Right renal pelvis (tissue), 4 donors: ENCODE measurements at places on chromosomes 5 and 9.

- no peak for DNase-seq
Measured at GRCh38 chr9:136629879-136630661, 32.6 kb upstream of the EGFL7 start.

- no peak for DNase-seq
Measured at GRCh38 chr9:36894695-36895310, 139.3 kb downstream of the PAX5 start.

DNA sequence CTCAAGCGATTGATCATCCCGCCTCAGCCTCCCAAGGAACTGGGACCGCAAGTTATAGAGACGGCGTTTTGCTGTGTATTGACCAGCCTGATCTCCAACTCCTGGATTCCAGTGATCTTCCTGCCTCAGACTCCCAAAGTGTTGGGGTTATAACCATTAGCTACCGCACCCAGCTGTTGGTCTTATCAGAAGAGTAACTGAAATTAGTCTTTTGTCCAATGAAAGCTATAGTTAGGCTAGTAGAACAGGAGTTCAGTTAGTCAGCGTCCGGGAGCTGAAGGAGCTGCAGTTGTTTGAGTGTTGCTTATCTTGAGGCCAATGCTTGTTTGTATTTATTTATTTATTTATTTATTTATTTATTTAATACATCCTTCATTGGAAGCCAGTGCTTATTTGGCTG lies 3.2 kb upstream of the MIGA2 start:
- no peak for DNase-seq

GRCh38 chr9:131776036-131776435 lies 36.2 kb upstream of the RAPGEF1 start:
- no peak for DNase-seq

GRCh38 chr9:131530920-131531832 lies at the start of gene UCK1:
UCK1 (minus strand) TSS chr9:131531263; CDS start chr9:131531174, 89 bp downstream.
- DNase-seq = peak; percentile 73

- DNase-seq = no peak
Measured at GRCh38 chr9:132888151-132888550, 9.5 kb downstream of the SPACA9 start.

- DNase-seq = no peak
Measured at GRCh38 chr5:142222225-142222865, 102.5 kb downstream of the SPRY4 start.

DNA sequence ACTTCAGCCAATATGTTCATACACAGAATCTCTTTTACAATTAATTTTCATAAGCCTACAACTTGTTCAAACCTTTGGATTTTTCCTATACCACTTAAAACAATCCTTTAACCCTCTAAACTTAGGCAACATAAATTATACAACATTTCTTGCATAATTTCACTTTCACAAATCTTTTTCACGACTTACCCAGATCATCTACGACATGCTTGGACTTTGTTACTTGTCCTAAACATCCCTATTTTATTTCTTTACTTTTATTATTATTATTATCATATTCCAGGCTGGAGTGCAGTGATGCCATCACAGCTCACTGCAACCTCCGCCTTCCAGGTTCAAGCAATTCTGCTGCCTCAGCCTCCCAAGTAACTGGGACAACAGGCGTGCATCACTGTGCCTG lies 68.0 kb downstream of the CACNA1B start:
- DNase-seq = no peak

DNA sequence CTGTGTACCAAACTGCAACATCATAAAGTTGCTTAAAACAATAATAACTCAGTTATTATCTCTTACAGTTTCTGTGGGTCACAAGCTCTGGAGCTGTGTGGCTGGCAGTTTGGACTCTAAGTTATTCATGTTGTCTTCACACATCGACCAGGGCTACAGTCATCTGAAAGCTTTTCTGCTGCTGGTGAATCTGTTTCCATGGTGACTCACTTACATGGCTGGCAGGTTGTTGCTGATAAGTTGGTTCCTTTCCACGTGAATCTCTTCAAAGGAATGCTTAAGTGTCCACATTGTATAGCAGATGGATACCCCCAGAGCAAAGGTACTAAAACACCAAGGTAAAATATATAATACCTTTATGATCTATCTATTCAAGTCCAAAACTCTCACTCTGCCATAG lies 44.8 kb upstream of the CYLC2 start:
- DNase-seq = no peak

DNA sequence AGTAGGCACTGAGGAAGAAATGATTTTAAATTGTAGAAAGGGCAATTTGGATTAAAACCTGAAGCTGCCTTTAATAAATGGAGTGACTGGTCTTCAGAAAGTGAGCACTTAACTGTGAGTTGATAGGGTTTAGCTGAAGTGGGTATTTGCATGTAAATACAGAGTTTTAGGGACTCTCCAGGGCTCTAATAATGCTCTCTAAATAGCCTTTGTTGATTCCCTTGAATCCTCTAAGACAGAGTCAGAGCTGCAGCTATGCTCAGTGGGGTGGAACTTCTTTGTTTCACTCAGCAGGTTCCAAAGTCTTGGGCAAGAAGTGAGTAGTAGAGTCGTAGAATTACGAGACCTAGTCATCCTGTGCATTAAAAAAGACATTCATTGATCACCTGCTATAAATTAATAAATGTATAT lies 21.4 kb downstream of the GLRA1 start:
- DNase-seq = no peak

- DNase-seq = no peak
Measured at GRCh38 chr5:32419791-32420190, 24.7 kb downstream of the ZFR start.

DNA sequence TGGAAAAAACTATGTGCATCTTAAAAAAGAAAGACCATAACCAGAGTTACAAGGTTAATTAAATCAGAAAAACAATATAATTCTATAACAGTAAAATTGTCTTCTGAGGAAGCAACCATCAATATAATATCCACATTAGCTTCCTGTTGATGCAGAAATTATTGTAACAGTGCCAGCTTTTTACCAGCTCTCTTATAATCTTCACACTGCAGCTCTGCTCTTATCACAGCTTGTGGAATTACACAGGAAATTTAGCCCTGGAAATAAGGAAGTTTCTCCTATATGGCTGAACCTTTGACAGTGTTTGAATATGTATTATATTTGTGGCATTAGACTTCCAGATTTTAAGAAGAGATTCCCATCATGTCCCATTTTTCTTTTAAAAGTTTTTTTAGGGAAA lies 49.1 kb upstream of the TEK start:
- DNase-seq = no peak

GRCh38 chr5:151058891-151059489 lies 21.8 kb downstream of the TNIP1 start:
- DNase-seq = no peak

DNA sequence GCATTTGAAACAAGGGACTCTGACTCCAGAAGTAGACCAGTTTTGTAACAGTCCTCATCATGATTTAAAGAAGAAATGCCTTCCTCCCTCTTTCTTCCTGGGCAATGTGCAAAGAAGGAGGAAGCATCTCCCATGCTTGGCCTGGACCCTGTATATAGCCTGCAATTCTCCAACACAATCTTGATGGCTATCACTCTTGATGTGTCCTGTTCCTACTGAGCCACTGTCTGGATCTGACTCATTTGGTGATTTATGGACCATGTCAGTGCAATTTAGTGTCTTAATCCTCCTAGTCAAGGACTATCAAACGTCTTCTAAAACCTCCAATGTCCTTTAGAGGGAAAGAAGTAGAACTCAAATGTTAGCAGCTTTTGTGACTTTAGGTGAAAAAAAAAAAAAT lies 697.3 kb downstream of the TLR4 start:
- DNase-seq = no peak

DNA sequence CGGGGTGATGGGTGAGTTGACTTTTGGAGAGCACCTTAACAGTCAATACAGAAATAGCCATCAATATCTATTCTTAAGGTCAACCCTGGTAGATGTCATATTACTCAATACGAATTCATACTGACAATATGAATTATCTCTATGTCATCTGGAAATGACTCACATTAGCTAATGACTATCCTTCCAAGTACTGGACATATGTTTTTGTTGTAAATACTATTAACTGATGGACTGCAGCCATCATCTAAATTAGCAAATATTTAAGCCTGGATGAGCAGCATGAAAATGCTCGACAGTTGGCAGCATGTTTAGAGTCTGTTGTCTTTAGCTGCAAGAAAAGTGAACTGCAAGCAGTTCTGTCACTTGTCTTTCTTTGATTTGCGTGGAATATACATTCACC lies 19.6 kb upstream of the ISOC1 start:
- no peak for DNase-seq

DNA sequence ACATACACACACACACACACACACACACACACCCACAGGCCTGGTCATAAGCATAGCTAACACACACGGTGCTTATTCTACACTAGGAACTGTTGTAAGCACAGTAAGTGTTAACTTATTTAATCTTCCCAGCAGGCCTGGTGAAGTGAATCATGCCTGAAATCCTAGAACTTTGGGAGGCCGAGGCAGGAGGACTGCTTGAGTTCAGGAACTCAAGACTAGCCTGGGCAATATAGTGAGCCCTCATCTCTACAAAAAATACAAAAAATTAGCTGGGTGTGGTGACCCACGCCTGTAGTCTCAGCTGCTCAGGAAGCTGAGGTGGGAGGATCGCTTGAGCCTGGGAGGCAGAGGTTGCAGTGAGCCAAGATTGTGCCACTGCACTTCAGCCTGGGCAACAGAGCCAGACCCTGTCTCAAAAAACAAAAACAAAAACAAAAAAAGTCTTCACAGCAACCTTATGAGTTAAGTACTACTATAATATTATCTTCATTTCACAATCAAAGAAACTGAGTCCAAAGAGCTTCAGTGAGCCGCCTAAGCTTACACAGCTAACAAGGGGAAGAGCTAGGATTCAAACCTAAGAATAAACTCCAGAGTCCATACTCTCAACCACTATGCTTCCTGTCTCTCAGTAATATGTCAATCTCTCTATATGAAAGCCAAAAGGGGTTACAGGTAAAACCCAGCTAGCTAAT lies 2.3 kb downstream of the MEGF9 start:
- DNase-seq = no peak

DNA sequence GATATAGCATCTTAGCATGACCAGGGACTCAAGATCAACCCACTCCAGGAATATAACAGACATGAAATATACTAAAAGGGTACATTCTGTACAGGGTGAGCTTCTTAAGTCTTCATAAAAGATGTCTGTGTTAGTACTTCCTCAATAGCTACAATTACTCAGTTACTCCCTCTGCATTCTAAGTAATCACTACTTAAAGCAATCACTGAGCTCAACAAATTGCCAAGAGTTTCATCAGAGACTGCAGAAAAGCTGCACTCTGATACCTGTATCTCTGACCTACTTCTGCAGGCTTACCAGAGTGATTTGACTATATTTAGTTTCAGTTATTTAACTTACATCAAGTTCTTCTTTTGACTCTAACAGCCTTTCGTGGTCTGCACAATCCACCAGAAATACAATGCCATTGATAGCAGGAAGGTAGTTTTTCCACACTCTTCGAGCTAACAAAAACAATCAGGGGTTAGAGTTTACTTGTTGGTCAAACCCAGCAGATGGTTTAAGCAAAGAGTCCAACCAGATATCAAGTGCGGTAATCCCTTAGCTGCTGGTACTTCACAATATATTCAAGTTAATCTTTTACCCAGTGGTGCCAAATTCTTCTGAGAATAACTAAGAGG lies 23.3 kb downstream of the SAR1B start:
- DNase-seq = no peak

DNA sequence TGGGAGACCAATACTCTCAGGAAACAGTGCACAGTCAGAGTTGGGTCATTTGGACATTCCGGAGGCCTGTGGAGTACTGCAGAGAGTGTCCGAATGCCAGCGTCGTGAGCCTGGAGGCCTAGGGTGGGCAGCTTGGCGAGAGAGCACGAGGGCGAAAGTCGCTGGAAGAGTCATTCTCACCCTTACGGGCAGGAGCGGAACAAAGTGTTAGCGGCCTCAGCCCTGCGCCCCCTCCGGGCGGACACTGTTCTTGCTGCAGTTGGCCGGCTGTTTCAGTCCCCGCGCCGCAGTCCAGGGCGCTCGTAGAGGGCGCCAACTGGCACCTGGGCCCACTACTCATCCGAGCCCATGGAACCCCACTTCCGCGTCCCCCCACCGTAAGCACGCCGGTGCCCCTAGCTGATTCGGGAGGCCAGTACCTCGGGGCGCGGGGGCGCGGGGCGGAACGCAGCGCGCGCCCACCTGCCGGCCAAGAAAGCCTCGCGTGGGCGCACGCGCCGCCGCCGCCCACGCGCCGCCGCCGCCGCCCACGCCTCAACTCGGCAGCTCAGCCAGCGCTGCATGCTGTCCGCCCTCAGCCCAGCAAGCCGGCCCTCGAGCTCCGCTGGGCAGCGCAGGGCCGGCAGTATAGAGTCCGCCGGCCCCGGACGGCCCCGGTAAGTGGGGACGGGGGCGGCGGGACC lies 99.7 kb upstream of the CCL21 start:
- peak; percentile 18 for DNase-seq

DNA sequence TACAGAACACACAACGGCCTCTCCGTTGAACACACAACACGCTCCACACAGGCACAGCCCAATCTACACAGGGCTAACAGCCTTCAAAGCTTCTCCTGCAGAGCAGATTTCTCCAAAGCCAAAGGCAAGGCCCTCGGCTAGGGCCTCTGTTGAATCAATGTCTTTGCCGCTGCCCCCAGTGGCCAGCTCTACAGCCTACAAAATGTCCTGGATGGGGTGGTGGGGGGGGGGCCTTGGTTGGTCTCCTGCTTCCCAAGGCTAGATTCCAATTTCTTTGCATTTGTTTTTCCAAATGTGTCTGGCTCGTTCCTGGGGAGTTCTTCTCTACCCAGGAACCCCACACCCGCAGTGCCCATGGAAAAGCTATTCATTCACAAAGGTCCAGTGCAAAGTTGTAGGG lies 167.2 kb downstream of the PAX5 start:
- DNase-seq = no peak

DNA sequence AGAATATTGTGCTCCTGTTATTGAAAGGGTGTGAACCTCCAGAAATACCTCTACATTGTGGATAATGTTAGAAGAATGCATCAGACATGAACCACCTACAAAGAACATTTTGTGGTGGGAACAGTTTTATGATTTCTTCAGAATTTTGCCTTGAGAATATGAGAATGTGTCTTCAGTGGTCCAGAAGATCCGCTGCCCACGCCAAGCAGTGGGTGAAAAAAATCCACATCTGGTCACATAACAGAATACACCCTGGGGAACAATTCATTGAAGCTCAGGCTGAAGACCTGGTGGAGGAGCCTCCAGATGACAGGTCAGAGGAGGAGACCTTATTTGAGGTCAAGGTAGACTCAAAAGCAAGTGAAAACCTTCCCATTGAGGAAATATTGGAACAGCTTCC lies 69.1 kb downstream of the DEPDC1B start:
- DNase-seq = no peak

- DNase-seq = no peak
Measured at GRCh38 chr5:18720002-18720401, 1085.7 kb downstream of the TAF11L14 start.

GRCh38 chr9:115524453-115525059 lies 406.6 kb upstream of the TNC start:
- peak; percentile 80 for DNase-seq

- DNase-seq = no peak
Measured at GRCh38 chr5:95508550-95508949, 46.2 kb downstream of the SKIC3 start.
